ENCODE measurements at places on chromosomes 13 and 19. TPM values are rescaled to one million over a fixed set of nuclear protein-coding genes. Genes with fewer than 3 reads are reported as not detected.

DNA sequence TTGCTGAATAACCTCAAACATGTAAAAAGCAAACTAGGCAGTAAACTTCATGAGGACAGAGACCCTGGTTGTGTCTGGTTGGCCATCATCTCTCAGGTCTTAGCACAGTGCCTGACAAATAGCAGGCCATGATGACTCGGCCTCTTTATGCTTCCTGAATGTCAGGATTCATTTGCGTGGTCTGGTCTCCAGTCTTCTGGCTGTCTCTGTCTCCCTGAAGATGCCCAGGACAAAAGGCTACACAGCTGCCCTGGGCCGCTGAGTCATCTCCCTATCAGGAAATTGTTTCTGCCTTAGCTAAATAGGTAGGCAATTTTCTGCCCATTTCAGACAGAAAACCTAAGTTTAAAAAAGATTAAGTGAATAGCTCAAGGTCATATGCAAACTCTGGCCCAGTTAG lies 84.1 kb upstream of the FNDC3A start:
- no peak for DNase-seq

Gene PRR22
- polyA plus RNA-seq = 6.5 TPM

- no peak for DNase-seq
These were observed 7.8 kb downstream of the MAG start for GRCh38 chr19:35299523-35300338.

Gene FPR2
- 0.19 TPM for polyA plus RNA-seq

DNA sequence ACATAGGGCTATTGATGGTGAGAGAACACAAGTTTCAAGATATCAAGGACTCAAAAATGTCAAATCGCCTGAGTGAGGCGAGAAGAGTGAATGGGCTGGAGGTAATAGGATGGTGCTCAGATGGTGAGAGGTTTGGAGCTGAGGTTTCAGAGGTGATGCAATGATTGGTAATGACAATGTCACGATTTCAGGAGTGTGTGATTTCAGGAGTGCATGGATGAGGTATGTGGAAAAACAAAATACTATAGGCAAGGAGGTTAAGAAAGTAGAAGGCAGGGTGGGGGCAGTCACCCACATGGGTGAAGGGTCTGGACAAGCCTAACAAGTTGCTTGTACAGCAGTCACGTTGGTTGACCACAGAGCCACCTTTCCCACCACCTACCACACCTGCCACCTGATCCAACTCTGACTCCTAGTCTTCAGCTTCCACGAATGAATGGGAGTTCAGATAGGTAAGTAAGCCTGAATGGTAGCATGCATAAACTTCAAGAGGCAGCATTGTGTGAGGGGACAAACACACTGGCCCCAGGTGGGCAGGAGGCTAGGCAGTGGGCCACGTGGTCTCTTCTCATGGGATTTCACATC lies 71.5 kb downstream of the RUBCNL start:
- no peak for DNase-seq

DNA sequence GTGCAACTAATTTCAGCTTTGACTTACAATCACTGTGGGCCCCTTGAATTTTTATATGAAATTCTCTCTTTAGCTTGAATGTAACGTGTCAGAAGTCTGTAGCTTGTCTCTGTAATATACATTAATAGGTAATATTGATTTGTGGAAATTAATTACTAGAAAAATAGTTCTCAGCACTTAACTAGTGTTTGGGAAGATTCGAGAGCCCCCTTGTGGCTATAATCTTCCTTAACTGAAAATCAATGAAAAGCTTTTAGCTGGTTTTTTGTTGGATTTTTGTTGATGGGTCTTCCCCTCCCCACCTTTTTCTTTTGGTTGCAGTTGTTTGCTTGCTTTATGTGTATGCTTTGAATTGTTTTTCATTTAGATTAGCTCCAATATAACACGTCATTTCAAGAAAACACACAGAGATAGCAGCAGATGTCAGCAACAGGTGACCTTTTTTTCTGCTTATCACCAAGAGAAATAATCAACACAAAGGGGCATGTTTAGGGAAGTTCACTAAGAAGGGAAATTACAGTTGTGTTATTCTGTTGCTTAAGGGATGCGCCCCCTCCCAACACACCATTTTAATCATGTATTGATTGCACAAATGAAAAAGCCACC lies 176.8 kb downstream of the OXGR1 start:
- DNase-seq = no peak

DNA sequence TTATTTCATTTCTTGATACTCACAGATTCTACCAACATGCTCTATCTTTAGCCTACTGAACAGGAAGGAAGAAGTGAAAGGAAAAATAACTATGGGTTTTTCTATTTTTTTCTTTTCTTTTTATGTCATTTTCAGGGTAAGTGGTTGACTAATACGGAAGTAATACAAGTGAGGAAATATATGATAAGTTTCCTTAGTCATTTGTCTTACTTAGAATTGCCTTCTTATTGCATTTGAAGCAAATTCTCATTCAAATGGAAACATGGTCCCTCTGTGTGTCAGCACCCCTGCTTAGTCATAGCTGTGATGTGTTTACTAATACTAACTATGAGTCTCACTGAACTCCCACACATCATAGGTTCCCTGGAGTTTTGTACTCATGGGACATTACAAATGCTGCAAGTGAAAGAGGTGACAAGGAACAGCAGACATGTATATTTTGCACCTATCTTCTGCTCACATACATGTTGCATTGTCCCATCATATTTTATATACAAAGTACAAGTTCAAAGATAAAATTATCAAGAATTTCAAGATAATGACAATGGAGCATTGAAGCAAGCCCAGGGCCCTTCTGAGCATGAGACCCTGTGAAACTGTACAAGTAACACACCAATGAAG lies 60.1 kb downstream of the DCT start:
- no peak for DNase-seq

DNA sequence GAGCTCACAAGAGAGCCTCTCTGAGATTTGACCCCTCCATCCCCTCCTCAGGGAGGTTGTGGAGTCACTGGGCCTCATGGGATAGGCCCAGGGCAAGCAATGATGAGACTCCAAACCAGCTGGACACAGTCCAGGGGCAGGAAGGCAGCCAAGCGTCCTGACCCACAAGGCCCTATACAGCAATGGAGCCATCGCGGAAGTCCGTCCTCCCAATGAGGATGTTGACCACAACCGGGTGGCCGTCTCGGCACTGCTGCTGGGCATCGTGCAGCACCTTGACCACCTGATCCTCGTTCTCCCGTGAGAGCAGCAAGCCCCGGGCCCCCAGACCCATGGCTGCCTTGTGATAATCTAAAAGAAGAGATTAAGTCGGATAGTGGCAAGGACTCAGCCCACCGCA lies 7.9 kb downstream of the SYDE1 start:
- DNase-seq = no peak

Measured in renal pelvis (tissue), 12 donors.